CD8-positive, alpha-beta memory T cell (primary cell): ENCODE measurements at places on chromosomes 4 and X.

- no peak for DNase-seq
These were observed 111.0 kb downstream of the PDE5A start for GRCh38 chr4:119517361-119518229.

GRCh38 chr4:177005674-177006230 is 213.0 kb upstream of the VEGFC start:
- DNase-seq: no peak

GRCh38 chr4:150682126-150682525 is 100.2 kb downstream of the MAB21L2 start:
- no peak for DNase-seq

GRCh38 chr4:86942185-86942666 is 7.4 kb downstream of the AFF1 start:
- DNase-seq: no peak
